Activated CD8-positive, alpha-beta memory T cell treated with anti-CD3 and anti-CD28 coated beads for 36 hours (primary cell): ENCODE measurements at places on chromosomes 16 and 17. TPM values are rescaled to one million over a fixed set of nuclear protein-coding genes. Genes with fewer than 3 reads are reported as not detected.

Gene MLKL
- 17.5 TPM for total RNA-seq

Gene LGALS9
- 8.4 TPM for total RNA-seq

Gene BAIAP3
- 0.34 TPM for total RNA-seq

Gene EVPL
- total RNA-seq: 0.21 TPM

Gene TMEM238L
- not detected for total RNA-seq

Gene COX6A2
- total RNA-seq: not detected

Gene DHRS7C
- total RNA-seq: not detected

Gene CDC27
- total RNA-seq: 124 TPM

Gene OTOP3
- not detected for total RNA-seq

Gene MYH8
- total RNA-seq: not detected

Gene DNAH9
- not detected for total RNA-seq

Gene DYNLL2
- 36.5 TPM for total RNA-seq

Gene PRSS27
- 1.3 TPM for total RNA-seq

Gene SMIM22
- not detected for total RNA-seq

Gene MRPS34
- total RNA-seq: 197 TPM

Gene SLC7A5
- 437 TPM for total RNA-seq

Gene CARD14
- not detected for total RNA-seq

Gene CCL23
- total RNA-seq: 0.42 TPM

Gene ARHGAP27
- total RNA-seq: 41.3 TPM

Gene YWHAE
- 609 TPM for total RNA-seq

Gene RHOT2
- 136 TPM for total RNA-seq

Gene NXN
- 0.13 TPM for total RNA-seq

Gene ZNF232
- 23.9 TPM for total RNA-seq

Gene EXOC7
- total RNA-seq: 84.6 TPM

Gene TEX14
- total RNA-seq: 0.25 TPM

Gene TBC1D3I
- total RNA-seq: 0.36 TPM

Gene SNN
- 6.2 TPM for total RNA-seq

Gene CRYBA1
- total RNA-seq: not detected

Gene CPD
- 27.4 TPM for total RNA-seq

Gene OGFOD3
- total RNA-seq: 27.5 TPM

Gene SLC13A5
- total RNA-seq: not detected

Gene AIPL1
- not detected for total RNA-seq

Gene FZD2
- not detected for total RNA-seq

Gene CEP295NL
- not detected for total RNA-seq

Gene TBC1D3D
- total RNA-seq: 0.10 TPM

Gene HIC1
- 58.7 TPM for total RNA-seq

Gene TLCD2
- total RNA-seq: 0.08 TPM

Gene KRTAP9-4
- not detected for total RNA-seq

Gene SLC5A2
- total RNA-seq: not detected

Gene ZNF652
- total RNA-seq: 5.6 TPM

Gene TRIM16
- total RNA-seq: 10.8 TPM

Gene TBC1D3B
- 3.2 TPM for total RNA-seq

Gene USP43
- total RNA-seq: 0.32 TPM

Gene GAS2L2
- total RNA-seq: 0.10 TPM
